Foreskin fibroblast (primary cell): ENCODE measurements at places on chromosomes 7 and 10.

DNA sequence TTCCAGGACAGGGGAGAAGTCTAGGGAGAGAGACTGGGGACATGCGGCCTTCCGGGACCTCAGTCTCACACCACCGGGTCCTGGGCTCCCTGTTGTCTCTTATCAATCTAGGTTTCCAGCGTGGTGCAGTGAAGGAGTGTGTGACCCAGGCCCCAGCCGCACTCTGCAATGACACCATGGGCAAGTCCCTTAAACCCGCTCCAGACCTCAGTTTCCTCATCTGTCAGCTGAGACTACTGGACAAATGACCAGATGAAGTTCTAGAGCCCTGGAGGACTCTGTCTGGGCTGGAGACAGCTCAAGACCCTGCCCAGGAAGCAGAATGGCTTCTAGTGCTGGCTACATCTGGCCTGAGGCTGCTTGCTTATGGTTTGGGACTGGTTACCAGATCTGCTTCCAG is 20.1 kb upstream of the EIF5AL1 start:
- DNase-seq, result no peak

DNA sequence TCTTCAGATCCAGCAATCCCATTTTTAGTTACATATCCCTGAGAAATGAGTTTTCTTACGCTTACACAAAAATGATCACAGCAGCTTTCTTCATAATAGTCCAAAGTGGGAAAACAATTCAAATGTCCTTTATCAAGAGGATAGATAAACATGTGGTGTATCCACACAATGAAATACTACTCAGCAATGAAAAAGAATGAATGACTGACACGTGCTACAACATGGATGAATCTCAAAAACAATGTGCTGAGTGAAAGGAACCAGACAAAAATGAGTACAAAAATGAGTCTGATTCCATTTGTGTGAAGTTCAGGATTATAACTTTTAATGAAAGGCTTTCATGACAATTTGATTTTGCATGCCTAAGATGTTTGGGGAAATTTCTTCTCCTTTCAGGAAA is 139.1 kb downstream of the WNT2 start:
- DNase-seq, result no peak

- DNase-seq, result no peak
Measured at GRCh38 chr10:98038288-98038687, 7.9 kb upstream of the CRTAC1 start.

GRCh38 chr7:156639426-156640256 is 933 bp upstream of the RNF32 start:
- no peak for DNase-seq

DNA sequence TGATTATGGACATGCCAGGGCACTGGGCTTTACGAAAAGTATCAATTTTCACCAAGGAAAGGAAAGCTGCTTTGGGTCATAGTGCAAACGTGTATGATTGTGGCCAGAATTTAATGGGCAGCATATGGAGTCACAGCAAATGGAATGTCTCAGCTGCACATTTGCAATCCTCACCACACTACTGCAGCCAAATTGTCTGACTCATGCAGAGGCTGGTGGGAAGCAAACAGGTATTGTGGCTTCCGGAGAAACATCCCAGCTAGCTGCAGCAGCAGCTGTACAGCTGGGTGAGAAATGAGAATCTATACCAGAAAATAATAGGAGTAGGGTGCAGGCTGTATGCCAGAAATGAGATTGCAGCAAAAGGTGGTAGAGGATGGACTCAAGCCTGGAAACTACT is 374.7 kb upstream of the VWC2 start:
- no peak for DNase-seq

- no peak for DNase-seq
Measured at GRCh38 chr7:28395831-28396230, 16.5 kb upstream of the CREB5 start.
